CD4-positive, alpha-beta T cell treated with Interleukin-4 for 1 hour (primary cell): ENCODE measurements at places on chromosomes 16 and 17.

DNA sequence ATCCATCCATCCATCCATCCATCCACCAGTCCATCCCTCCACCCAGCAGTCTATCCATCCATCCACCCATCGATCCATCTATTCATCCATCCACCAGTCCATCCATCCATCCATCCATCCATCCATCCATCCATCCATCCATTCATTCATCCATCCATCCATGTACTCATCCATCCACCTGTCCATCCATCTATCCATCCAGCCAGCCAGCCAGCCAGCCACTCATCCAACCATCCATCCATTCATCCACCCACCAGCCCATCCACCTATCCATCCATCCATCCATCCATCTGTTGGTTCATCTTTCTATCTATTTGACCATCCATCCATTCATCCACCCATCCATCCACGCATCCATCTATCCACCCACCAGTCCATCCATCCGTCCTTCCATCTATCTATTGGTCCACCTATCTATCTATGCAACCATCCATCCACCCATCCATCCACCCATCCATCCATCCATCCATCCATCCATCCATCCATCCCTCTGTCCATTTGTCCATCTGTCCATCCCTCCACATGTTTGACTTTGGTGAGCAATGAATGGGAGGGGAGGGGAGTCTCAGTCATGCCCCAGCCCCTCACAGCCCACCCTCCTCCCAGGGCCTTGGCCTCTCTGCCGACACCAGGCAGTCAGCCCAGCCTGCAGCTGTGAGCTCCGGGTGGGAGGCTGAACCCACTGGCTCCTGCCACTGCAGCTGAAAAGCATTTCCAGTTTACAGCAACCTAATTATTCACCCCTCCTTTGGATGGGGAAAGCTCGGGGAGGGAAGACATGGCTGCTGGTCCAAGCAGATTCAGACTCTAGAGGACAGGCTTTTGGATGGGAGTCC is 38.1 kb upstream of the SSTR5 start:
- DNase-seq = no peak

GRCh38 chr17:5759501-5759925 is 175.2 kb upstream of the NLRP1 start:
- no peak for DNase-seq

DNA sequence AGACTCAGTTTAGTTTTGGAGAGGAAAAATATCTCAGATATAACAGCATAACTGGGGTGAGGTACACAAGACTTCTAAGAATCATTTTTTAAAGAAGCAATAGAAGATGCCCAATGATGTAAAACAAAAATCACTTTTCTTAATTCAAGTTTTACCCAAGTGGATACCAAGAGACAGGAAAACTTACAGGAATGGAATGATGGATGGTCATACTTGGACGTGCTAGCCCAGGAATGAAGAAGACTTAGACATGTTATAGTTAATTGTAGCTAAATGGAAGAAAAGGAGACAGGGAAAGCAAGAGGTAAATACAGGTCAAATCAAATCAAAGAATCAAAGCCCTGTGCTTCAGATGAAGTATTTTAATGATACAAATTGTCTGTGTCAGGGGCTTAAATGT is 312.7 kb upstream of the KCNJ16 start:
- DNase-seq = no peak

DNA sequence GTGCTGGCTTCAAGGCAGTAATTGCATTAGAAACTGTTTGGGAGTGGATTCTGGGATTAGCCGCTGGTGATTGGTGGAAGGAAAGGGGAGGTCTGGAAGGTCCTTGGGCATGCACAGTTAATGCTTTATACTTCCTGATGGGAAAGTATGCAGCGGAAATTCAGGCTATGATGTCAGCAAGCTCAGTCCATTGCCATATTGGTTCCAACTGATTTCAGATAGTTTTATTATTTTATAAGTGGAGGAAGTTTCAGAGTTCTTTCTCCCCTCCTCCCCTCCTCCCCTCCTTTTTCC is 8.1 kb upstream of the CMTR2 start:
- DNase-seq = no peak

GRCh38 chr17:62804822-62805221 is 3.3 kb downstream of the MARCHF10 start:
- no peak for DNase-seq

DNA sequence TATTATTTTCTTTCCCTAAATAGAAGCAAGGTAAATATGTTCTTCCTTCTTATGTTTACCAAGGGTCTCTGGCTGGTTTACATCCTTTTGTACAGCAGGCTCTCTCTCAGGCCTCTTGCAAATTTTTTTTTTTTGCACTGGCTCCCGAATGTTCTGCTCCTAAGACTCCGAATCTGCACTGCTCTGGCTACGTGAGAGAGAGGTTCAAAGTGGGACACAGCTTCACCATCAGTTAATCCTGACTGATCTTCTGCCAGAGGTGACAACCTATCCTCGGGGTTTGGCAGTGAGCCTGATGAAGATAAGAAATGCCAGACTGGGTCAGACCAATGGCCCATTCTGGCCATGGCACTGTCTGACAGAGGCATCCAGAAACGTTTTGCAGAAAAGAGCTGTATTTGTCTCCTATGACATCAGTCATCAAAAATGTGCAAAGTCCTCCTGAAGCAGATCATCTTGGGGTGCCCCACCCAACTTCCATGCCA is 136.9 kb downstream of the GRIN2A start:
- no peak for DNase-seq

- DNase-seq = no peak
Measured at GRCh38 chr16:12252616-12253015, 276.1 kb downstream of the SNX29 start.

DNA sequence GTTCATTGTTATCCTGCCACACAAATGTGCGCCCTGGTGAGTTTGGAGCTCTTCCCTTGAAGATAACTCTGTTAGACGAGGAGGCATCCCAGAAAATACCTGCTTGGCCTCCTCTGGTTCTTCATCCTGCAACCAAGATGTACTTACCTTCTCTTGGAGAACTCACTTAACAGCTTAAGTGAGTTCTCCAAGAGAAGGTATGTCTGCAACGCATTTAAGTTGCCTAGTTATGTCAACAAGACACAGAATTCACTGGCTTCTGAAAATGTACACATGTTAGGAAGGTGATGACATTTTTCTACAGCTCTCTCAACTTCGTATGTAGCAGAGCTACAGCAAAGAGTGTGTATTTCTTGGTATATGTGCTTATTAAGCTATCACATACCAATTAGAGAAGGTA is 78.6 kb upstream of the NOG start:
- DNase-seq = no peak

GRCh38 chr17:67328026-67328425 is 38.4 kb downstream of the PSMD12 start:
- no peak for DNase-seq

DNA sequence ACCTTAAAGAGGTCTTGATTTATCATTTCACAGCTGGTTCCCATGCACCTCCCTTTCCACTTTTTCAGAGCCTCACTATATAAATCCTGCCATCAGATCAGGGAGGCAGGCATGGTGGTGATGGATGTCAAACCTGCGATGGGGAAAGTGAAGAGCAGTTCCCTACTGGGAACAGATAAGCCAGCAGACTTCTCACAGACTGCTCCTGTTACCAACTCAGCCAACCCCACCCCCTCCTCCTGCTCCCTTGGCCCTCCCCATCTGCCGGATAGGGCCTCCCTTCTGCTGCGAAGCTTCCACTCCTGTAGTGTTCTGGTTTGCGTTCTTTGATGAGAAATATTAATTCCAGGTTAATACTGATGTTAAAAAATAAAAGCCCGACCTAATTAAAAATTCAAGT is 232.1 kb downstream of the STX8 start:
- no peak for DNase-seq

DNA sequence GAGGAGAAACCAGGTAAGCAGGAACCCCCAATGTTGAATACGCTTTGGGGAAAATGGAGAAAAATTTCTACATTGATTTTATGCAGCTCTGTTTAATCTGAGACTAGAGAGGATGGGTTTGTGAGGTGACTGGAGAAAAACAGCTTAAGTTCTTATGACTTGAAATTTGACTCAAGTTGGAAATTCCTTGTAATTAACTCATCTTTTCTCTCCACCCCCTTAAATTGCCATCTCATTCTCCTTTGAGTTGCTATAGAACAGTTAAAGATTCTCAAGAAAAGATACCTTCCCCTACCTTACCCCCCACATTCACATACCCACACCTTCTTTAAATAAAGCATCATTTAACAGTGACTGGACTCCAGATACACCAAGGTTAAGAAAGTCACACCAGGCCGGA is 24.2 kb downstream of the ZNRF1 start:
- DNase-seq = no peak

DNA sequence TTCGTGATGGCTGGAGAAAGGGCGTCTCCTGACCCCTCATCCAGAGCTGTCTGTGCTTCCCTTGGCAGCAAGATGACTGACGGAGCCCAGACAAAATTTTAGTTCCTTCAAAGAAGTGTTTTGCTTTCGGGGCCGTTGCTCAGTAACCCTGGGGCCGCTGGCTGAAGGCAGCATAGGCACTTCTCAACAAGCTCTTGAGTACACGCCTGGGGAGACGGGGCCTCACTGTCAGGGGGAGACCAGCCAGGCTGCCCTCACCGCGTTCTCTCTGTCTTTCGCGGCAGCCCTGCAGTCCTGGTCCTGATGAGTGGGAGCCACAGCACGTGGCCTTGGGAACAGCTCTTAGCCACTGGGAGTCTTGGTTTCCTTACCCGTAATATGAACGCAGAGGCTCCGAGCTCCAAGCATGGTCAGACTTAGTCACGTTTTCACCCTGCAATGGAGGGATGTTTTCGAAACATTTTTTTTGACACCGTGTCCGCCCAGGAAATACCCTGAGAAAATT is 86.0 kb downstream of the IRF8 start:
- peak; percentile 23 for DNase-seq

- DNase-seq = no peak
Measured at GRCh38 chr17:72872396-72872795, 220.1 kb downstream of the SLC39A11 start.

GRCh38 chr17:78366109-78366848 is 6.4 kb upstream of the SOCS3 start:
- no peak for DNase-seq

- no peak for DNase-seq
Measured at GRCh38 chr16:85461814-85462713, 151.1 kb upstream of the GSE1 start.

DNA sequence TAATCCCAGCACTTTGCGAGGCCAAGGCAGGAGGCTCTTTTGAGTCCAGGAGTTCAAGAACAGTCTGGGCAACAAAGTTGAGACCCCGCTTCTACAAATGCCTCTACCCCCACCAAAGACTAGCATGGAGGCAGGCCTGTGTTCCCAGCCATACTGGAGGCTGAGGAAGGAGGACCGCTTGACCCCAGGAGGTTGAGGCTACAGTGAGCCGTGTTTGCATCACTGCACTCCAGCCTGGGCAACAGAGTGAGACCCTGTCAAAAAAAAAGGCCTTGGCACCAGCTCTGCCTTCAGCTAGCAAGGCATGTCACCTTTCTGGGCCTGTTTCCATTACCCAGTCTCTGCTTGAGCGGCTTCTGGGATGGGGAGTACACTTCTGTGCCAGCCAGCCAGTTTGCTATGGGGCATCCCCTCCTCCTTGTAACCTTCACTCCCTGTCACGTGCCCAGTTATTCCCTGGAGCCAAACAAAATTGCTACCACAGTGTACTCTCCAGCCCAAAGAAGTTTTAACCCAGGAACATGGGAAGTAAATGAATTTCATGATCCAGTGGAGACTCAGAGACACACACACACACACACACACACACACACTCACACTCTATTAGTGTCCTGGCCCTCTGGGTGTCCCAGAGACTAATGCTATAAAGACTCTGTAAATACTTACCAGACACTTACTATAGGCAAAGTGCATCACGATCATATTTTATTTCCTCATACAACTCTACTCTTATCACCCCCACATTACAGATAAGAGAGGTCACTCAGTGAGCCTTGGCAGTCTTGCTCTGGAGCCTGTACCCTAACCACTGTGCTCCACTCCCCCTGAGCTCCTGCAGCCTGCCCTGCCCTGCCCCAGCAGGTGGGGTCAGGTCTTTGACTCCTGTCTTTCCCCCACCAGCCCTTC is 2.5 kb downstream of the CISD3 start:
- DNase-seq = no peak

DNA sequence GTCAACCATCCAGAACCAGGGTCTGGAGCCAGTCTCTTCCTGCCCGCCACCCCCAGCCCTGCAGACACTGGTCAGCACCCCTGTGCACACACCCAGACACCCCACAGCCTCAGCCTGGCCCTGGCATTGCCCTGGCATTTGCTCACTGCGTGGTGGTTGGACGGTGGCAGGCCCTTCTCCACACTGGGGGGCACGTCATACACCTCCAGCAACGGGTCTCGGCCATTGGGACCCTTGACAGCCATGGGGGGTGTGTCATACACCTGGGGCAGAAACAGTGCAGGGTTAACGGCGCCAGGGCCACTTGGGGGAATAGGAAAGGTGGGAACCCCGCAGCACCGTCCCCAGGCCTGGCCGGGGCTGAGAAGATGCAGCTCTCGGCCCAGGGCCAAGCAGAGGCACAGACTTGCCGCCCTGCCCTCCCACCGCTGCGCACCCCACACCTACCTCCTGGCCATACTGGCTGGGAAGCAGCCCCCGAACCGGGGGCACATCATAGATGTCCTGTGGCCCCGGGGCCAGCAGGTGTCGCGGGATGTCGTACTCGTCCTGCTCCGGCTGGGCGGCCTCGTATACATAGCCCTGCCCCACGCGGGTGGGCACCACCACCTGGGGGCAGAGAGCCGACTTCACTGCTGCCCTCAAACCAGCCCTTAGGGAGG is 14.6 kb downstream of the BCAR1 start:
- DNase-seq = no peak

DNA sequence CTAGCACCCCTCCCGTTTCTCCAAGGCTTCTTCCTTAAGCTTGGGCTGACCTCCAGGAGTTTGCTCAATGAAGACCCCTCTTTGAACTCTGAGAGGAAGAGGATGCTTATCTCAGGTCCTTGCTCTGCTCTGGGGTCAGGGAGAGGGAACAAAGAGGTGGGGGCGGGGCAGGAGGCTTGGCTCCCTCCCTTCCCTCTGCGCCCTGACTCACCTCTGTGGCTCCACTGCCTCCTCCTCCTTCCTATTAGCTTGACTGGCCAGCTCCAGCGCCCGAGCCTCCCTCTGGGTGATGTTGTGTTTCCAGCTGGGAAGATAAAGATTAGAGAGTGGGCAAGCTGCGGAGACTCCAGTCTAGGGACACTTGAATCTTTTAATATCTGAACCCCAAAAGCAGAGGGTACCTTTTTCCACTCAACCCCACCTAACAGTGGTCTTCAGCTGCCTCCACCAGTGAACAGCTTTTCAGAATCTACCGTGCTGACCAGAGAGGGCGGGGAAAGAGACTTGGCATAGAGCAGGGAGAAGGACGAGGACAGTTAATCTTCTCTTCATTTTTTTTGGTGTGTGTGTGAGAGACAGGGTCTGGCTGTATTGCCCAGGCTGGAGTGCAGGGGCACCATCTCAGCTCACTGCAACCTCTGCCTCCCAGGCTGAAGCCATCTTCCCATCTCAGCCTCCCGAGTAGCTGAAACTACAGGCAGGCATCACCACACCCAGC is 6.7 kb downstream of the GIP start:
- no peak for DNase-seq

- no peak for DNase-seq
Measured at GRCh38 chr17:21295036-21295952, 10.8 kb downstream of the MAP2K3 start.

GRCh38 chr17:46154151-46154816 is 38.9 kb downstream of the KANSL1 start:
- DNase-seq = peak; percentile 30

- DNase-seq = no peak
Measured at GRCh38 chr16:86953631-86954391, 363.4 kb downstream of the C16orf95 start.

GRCh38 chr16:1494129-1494640 is 1.0 kb downstream of the TELO2 start:
- no peak for DNase-seq
